ENCODE measurements at places on chromosomes 1 and 21.
A peak's percentile ranks its signal among the peaks of the same experiment; 100 is the strongest.

- no peak for DNase-seq
Observed at GRCh38 chr1:152622803-152623202, at the start of gene LCE3A. LCE3A (minus strand) TSS chr1:152623103; CDS start chr1:152623103, 0 bp downstream.

DNA sequence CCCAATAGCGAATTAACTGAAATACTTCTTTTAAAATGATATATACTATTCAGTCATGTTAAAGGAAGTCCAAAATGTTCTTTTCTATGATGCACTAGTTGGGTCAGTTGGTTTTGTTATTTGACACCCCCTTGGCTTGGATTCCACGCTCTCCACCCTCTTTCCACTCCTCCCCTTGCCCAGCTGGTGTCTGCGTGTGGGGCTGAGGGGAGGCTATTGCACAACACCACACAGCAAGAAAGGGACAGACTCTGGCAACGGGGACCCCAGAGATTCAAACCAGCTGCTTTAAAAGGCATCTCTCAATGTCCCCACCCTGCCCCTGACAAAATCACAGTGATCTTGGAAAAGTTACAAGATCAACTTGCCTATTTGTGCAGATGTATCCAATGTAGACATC, 394.3 kb downstream of the TGFB2 start:
- DNase-seq = no peak

DNA sequence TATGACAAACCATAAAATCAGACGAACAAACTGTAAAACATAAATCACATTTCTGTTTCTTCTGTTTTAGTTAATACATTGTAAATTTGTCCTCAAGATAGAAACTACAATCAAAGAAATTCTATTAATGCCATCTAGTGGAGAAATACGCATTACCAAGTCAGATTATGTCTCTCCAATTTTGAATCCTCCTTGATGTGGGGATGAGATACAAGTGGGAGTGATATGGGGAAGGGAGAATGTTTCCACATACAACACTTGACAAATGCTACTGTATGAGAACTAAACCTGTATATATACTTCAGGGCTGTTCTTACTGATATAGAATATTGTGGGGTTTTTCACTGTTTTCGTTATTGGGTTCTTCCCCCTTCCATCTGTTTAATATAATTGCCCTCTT, 2.6 kb downstream of the HFM1 start:
- DNase-seq = no peak

DNA sequence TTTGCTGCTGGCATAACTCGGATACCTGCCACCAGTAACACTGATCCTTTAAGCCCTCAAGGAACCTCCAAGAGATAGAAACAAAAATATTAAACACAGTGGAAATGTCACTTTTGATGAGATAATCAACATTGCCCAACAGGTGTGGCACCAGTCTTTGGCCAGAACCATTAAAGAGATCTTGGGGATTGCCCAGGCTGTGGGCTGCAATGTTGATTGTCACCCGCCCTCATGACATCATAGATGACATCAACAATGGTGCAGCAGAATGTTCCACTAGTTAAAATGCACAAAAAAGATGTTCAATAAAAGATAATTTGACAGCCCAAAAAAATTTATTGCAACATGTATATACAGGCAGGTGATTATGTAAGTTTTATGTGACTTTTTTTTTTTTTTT, 20.2 kb upstream of the ZMYM1 start:
- no peak for DNase-seq

DNA sequence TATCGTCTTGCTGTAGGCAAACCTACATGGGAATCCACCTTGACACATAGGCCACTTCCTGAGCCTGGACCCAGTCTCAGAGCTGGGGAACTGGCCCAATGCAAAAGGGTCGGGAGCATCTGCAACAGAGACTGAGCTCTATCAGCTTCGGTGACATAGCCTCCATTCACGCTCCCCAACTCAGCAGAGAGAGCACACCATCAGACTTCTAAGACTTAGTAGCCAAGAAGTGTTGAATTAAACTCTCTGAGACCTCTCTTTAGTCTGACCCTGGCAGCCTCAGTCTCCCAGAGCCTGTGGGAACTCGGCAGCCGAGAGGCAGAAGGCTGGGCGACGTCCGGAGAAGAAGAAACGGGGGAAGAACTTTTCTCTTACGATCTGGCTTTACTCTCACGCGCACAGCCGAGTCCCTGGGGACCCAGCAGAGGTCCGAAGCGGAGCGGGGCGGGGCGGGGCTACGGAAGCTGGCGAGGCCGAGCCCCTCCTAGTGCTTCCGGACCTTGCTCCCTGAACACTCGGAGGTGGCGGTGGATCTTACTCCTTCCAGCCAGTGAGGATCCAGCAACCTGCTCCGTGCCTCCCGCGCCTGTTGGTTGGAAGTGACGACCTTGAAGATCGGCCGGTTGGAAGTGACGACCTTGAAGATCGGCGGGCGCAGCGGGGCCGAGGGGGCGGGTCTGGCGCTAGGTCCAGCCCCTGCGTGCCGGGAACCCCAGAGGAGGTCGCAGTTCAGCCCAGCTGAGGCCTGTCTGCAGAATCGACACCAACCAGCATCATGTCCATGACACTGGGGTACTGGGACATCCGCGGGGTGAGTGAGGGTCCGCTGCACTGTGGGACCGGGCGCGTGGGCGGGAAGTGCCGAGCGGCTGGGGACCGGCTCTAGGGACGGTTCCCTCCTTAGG, at the start of gene GSTM4:
Gene GSTM4 (plus strand): TSS at position 485 of the 905 bp plus-strand sequence. CDS start 291 bp downstream, at position 776.
- DNase-seq = peak; percentile 35

DNA sequence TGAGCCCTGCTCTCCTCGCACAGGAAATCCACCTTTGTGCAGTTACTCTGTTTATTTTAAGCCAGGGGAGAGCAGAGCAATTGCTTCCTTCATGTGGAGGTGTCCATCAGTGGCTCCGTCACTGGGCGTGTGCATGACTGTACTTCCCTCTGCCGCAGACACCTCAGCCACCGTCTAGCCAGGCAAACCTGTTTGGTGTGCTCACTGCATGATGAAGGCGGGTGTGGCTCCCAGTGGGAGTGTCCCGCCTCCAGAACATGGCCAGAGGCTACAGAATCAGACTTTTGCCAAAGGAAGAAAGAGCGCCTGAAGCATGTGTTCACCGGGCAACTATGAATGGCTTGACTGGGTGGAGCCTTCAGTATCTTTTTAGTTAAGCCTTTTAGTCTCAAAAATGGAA, 26.1 kb upstream of the LAMC2 start:
- no peak for DNase-seq

DNA sequence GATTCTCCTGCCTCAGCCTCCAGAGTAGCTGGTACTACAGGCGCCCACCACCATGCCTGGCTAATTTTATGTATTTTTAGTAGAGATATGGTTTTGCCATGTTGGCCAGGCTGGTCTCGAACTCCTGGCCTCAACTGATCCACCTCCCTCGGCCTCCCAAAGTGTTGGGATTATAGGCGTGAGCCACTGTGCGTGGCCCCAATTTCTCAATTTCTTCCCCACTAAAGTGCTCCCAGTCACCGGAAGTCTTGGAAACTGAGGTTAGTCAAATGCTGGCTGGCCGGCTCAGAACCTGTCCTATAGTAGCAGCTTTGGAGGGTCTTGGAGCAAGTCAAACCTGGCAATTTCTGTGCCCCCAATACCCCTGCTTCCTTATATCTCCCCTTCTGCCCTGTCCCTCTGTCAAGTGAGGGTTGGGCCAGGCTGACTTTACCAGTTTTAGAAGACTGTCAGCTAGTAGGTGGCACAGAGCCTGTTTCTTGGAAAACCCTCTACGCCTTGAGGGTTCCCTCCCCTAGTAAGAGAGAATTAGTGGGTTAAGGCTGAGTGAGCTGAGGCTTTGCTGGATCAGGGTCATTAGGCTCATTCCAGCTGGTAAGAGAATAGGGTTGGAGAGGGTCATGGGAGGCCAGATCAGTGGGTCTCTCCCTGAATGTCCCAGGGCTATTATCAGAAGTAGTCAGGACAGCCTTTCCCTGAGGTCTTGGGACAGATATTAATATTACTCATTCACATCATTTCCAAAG, 8.3 kb upstream of the EPB41 start:
- no peak for DNase-seq

- no peak for DNase-seq
Observed at GRCh38 chr1:84775535-84775920, 85.3 kb upstream of the SSX2IP start.

GRCh38 chr1:25098717-25099116, 133.6 kb downstream of the SYF2 start:
- DNase-seq = no peak

- DNase-seq = no peak
Observed at GRCh38 chr1:111236379-111236778, 8.9 kb downstream of the CHI3L2 start.

DNA sequence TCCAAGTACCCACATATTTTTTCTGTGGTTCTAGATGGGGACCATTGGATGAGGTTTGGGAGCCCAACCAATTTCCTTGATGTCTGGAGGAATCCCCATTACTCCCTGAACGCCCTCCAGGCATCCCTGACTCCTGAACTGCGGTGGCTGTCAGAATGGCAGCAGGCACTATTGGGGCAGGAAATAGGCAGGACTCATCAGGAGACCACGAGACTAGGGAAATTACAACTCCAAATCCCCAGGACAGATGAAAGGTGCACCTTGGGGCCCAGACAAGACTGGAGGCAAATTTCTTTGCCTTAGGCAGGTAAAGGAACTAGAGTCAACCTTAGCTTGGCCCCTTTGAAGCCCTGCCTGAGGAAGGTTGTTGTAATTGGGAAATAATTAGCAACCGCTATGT, 1.1 kb downstream of the CGN start:
- DNase-seq = no peak

DNA sequence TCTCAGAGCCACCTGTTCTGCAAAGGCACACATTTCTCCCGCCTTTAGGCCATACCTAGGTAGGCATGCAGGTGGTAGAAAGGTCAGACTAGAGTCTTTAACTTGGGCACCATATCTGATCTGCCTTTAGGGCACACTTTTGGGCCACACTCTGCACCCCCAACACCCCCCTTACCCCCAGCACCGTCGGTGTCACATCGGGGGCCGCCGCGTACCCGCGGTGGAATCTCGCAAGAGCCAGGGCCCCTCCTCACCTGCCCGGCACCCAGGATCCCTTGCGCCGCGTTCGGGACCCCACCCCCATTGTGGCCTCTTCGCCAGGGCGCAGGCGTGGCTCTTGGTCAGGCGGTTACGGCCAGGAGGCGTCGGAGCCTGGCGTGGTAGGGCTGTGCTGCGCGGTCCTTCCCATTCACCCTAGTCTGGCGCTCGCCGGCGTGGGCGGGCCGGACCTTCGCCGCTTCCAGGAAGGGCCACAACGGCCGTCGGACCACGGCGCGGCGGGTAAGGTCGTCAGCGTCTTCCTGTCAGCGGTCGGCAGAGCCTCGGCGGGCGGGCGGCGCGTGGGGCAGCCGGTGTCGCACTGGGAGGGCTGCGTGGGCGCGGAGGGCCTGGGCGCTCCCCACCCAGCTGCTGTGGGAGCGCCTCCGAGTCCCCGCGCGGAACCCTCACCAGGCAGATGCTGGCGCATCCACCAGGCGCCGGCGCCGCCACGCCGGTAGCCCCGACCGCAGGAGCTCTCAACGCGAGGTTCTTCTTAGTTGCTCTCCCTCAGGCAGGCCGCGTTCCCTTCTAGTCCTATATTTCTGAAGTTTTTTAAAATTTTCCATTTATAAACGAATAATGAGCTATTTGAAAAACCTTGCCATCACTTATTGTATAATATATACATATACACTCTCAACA, at the start of gene DNAH14:
Gene DNAH14 (plus strand): TSS at position 341 of the 903 bp plus-strand sequence. CDS start 23,028 bp downstream, outside the sequence.
- no peak for DNase-seq

GRCh38 chr1:35532497-35533223, 24.5 kb downstream of the KIAA0319L start:
- no peak for DNase-seq

Data from stimulated activated CD4-positive, alpha-beta T cell treated with anti-CD3 and anti-CD28 coated beads, Interleukin-1b, Interleukin-23, amount 100 ng/mL, for 1 hour (primary cell).